ENCODE measurements at places on chromosomes 12 and 14.

- no peak for DNase-seq
These were observed 7.5 kb downstream of the PRICKLE1 start for GRCh38 chr12:42582050-42582449.

GRCh38 chr12:53939141-53940108 is 794 bp downstream of the HOXC13 start:
- DNase-seq, result no peak

- no peak for DNase-seq
These were observed 84.0 kb downstream of the PELI2 start for GRCh38 chr14:56202256-56202655.

- DNase-seq, result no peak
These were observed 83.1 kb downstream of the ANO6 start for GRCh38 chr12:45298721-45299692.

DNA sequence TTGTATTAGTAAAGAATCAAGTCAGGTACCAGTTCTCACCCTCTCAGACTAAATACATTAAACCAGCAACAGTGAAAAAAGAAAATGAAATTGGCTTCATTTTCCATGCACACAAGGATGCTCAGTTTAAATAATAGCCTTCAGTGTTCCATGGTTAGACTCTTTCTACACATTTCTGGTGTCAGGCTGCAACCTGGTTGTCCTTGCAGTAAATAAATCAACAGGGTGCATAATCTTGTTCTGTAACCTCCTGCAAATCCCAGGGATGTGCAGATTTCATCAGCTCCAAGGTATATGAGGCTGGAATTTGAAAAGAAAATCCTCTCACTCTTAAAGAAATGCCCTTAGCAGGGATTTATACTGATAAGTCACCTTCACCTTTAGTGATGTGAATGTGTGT is 46.7 kb upstream of the BTG1 start:
- DNase-seq, result no peak

DNA sequence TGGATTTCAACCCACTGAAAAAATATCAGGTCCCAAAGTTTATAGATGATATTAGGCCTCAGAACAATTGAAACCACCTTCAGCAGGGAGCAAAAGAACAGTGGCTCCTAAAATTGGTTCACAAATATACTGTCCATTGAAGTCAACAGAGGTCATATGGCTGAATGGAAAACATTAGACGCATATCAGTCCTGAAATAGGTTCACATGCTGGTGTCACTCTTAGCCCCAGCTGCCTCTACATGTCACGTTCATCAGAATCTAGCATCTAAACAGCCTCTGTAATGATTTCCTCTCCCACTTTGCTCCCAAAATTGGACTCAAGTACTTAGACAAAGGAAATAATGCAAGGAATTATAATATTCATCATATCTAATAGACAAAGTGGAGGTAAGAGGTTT is 8.7 kb downstream of the FLRT2 start:
- DNase-seq, result no peak
